ENCODE measurements at places on chromosomes 13 and 19. TPM values are rescaled to one million over a fixed set of nuclear protein-coding genes. Genes with fewer than 3 reads are reported as not detected.

DNA sequence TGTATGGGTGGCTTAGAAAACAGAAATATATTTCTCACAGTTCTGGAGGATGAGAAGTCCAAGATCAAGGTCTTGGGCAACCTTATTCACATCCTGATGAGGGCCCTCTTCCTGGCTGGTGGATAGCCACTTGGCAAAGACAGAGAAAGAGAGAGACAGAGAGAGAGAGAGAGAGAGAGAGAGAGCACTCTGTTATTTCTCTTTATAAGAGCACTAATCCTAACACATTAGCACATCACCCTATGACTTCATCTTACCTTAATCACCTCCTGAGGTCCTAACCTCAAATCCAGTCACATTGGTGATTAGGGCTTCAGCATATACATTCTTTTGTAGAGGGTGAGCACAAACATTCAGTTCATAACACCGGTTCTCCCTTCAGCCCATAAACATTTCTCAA is 430.3 kb downstream of the EFNB2 start:
- no peak for DNase-seq

- DNase-seq, result no peak
Observed at GRCh38 chr13:30151388-30151787, 156.0 kb downstream of the KATNAL1 start.

Gene IRF3
- 91.2 TPM for total RNA-seq

- DNase-seq, result no peak
Observed at GRCh38 chr19:47158879-47159503, 28.4 kb downstream of the SAE1 start.

GRCh38 chr13:111527614-111528229 is 207.3 kb downstream of the TEX29 start:
- no peak for DNase-seq

DNA sequence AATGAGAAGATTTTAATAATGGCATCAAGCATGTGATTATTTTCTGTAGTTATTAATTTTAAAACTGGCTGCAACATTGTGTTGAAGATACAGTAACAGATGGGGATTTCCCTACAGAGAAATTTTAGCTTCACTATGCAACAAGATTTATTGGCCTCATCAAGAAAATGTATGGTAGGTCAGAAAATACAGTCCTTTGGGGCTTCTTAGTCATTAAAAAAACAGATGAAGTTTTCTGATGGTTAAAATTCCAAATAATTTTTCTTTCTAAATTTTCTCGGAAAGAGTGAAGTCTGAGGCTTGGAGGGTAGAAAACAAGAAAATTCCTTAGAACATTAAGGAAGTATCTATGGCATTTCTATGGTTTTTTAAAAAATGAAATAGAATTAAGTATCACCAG is 1790.8 kb upstream of the PCDH20 start:
- no peak for DNase-seq

GRCh38 chr19:13619203-13619632 is 112.9 kb upstream of the CACNA1A start:
- DNase-seq, result no peak

Gene DENND1C
- total RNA-seq, result 1.6 TPM

- no peak for DNase-seq
Observed at GRCh38 chr13:49371943-49372613, 71.8 kb downstream of the CAB39L start.

DNA sequence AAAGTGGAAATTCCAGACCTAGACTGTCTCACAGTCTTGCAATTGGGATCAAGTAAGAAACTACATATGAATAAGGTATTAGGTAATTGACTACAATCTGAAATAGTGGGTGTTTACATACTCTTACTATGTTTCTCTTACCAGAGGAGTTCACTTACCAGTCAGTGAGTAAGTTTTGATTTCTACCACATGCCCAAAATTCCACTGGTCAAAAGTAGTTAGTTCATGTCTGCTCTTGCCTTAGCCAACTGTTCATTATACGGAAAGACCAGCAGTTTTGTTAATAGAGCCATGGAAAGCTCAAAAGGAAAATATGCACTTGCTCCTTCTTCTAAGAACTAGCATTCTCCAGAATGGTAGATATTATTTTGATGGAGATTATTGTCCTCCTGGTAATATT is 490.8 kb downstream of the RFC3 start:
- DNase-seq, result no peak

Gene NLRP9
- not detected for total RNA-seq

GRCh38 chr19:50645107-50645506 is 4.1 kb upstream of the C19orf81 start:
- DNase-seq, result no peak

DNA sequence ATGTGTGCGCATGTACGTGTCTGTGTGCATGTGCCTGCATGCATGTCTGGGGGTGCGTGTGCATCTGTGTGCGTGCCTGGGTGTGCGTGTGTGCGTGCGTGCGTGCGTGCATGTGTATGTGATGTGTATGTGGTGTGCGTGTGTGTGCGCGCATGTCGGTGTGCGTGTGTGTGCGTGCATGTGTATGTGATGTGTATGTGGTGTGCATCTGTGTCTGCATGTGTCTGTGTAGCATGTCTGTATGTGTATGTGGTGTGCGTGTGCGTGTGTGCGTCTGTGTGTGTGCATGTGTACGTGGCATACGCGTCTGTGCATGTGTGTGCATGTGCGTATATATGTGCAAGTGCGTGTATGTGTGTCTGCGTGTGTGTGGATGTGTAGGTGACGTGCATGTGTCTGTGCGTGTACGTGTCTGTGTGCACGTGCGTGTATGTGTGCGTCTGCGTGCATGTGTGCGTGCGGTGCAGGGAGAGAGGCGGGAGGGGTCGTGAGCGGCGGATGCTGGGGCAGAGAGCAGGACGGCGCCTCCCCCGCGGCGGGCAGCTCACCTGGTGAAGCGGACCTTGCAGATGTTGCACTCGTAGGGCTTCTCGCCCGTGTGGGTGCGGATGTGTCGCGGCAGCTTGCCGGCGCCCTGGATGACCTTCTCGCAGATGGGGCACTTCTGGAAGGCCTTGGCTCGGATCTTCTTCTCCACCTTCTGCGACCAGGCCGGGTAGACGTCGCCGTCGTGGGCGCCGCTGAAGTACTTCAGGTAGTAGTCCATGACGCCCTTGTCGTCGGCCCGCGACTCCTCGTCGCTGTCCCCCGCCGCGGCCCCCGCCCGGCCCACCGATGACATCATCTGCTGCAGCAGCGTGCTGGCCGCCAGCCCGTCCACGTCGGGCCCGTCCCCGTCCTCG is 13.0 kb downstream of the ZBTB7A start:
- peak; percentile 81 for DNase-seq

Gene GYS1
- total RNA-seq, result 33.3 TPM

- no peak for DNase-seq
Observed at GRCh38 chr19:55656988-55657747, 2.3 kb downstream of the U2AF2 start.

GRCh38 chr13:59746291-59746962 is 417.3 kb downstream of the DIAPH3 start:
- no peak for DNase-seq

DNA sequence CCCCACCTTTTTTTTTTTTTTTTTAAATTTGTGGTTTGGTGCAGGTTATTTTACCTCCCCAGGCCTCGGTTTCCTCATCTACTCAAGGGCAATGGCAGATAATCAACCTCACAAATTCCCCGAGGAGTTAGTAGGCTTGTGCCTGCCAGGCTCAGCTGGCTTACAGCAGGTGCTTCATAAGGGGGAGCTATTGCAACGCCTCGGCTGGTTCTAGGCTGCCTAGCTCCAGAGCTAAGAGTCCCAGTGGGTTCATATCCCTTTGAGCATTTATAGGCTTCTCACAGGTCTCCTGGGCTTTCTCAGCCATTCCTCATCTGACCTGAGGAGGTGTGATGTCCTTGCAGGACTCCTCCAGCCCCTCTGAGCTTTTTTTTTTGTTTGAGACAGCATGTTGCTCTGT is 10.6 kb downstream of the BCKDHA start:
- no peak for DNase-seq

- DNase-seq, result no peak
Observed at GRCh38 chr19:5774921-5775320, 9.6 kb downstream of the PRR22 start.

DNA sequence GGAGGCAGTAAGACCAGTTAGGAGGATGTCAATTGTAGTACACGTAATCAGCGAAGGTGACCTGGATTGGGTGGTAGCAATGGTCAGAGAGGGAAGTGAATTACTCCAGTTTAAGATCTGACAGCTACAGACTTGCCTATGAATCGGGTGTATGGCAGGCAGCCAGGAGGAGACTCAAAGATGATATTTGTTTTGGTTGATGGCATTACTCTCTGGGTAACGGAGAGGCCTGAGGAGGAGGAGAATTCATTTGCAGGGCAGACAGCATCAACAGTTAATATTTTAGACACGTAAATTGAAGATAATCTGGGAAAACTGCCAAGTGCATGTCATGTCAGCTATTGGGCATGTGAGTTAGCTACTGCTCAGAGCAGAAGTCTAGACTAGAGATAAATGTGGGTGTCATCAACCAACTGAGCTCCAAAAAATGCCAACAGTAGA is 109.2 kb downstream of the SGCG start:
- DNase-seq, result no peak

GRCh38 chr13:76470991-76471390 is 415.2 kb downstream of the KCTD12 start:
- no peak for DNase-seq

- no peak for DNase-seq
Observed at GRCh38 chr19:27894906-27895754, 1317.8 kb downstream of the UQCRFS1 start.

Gene ZNF610
- total RNA-seq, result 0.91 TPM

GRCh38 chr13:98681049-98681448 is 71.4 kb downstream of the SLC15A1 start:
- DNase-seq, result no peak

- no peak for DNase-seq
Observed at GRCh38 chr13:92602560-92602959, 624.0 kb upstream of the GPC6 start.

- DNase-seq, result no peak
Observed at GRCh38 chr13:67557642-67558241, 327.6 kb upstream of the PCDH9 start.

Gene PSG3
- total RNA-seq, result not detected

Gene IGFL1
- total RNA-seq, result not detected

DNA sequence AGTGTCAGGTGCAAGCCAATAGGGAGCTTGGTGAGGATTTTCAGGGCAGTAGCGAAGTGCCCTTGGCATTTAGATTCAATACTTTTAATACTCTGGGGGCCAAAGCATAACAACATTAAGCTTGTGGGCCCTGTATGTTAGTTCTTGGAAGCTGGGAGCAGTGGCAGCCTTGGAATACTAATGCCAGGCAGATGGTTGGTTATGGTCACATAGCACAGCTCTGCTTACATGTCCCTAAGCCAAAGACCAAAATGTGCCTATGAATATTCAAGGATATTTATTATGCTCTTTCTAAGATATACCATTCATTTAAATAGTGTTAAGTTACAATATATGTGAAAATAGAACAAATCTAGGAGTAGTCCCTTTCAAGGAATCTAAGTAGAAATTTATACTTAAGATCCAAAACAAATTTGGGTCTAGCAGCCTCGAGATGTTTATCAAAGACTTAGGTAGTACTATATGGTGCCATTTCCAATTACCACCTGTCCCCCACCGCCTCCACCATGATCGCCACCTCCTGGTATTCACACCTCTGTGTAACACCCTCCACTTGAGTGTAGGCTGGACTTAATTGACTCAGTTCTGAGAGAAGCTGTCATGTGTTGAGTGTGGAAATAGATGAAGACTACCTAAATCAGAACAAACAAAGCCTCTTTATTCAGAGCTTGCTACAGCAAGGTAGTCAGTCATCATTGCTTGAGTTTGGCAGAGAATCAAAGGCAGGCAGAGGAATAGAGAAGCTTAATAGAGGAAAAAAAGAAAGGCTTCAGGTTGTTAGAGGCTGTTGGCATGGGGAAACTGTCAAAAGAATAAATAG is 261.0 kb downstream of the GPC5 start:
- DNase-seq, result no peak

Gene ZNF728
- 0.42 TPM for total RNA-seq

Gene JSRP1
- not detected for total RNA-seq

DNA sequence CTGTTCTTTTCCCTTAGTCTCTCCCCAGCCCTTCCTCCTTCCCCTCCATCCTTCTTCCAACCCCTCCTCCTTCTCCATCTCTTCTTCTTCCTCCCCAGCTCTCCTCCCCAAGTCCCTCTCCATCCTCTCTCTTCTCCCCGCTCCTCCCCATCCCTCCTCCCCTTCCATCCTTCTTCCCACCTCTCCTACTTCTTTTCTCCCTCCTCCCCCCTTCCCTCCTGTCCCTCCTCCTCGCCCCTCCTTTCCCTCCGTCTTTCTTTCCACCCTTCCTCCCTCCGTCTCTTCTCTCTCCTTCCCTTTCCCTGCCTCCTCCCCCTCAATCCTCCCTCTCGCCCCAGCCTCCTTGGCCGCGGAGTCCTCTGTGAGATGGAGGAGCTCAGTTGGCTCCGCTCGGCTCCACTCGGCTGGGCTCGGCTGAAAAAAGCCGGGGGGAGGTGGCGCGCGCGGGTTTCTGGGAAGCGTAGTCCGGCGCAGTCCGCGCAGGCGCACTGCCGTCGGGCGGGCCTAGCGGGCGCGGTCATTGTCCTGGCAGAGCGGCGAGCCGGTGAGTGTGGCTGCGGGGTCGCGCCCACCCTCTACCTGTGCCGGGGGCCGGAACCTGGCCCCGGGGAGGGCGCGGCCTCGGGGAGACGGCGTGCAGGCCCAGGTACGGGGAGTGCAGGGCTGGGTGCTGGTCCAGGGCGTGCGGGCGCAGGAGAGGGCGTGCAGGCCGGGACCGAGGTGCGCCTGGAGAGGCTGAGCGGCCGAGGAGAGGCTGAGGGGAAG is at the start of gene ZNF71:
TSS of gene ZNF71 (plus strand) at position 520 of the 765 bp plus-strand sequence. CDS start 6,257 bp downstream, outside the sequence.
- peak; percentile 97 for DNase-seq

- DNase-seq, result peak; percentile 78
Observed at GRCh38 chr19:13060964-13061927, 41.4 kb downstream of the LYL1 start.

- no peak for DNase-seq
Observed at GRCh38 chr13:51047434-51048165, 63.5 kb downstream of the C13orf42 start.

DNA sequence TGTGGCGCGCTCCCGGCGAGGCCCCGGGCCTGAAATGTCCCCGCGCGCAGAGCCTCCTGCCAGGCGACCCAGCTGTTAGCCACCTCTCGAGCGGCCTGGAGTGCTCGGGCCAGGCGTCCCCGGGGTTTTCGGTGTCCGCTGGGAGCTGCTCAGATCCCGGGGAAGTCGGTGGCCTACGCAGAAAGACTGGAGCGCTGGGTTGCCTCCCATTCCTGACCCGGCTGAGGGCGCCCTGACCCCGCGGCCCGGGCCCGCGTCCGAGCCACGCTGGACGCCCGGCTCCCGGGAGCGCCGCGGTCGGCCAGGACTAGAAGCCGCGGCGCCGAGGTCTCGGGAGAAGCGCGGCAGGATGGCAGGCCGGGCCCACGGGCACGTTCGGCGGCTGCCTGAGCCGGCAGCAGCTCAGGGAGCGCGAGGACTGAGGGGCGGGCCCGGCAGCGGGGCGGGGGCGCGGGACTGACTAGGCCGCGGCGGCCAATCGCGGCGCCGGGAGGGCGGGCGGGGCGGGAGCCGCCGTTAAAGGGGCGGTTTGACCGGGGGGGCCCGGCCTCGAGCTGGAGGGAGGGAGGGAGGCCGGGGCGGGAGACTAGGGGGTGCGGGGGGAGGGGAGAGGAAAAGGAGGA is 1.3 kb upstream of the ZIC2 start:
- no peak for DNase-seq

Gene STOML3
- total RNA-seq, result not detected

GRCh38 chr13:39040206-39040605 is 1.9 kb downstream of the NHLRC3 start:
- DNase-seq, result no peak
